Stimulated activated CD8-positive, alpha-beta memory T cell treated with anti-CD3 and anti-CD28 coated beads, Interleukin-7, amount 100 ng/mL, for 1 hour (primary cell): ENCODE measurements at places on chromosomes 2 and 18.

DNA sequence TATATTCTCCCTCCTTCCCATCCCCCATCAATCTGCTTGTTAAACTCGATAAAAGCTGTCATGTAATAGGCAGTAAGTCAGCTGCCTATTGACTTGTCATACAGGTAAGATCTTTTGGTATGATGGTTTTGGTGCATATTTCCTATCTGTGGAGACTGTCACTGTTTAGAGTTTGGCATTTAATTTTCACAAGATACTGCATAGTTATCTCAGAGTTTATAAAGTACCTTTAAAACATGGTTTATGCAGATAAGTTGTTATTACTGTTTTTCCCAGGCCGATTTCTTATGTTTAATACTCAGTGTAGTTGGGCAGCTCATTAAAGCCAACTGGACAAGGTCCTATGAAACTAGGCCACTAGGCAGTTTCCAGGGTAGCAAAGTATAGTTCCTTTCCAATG, 222.1 kb downstream of the GALNT13 start:
- DNase-seq = no peak

DNA sequence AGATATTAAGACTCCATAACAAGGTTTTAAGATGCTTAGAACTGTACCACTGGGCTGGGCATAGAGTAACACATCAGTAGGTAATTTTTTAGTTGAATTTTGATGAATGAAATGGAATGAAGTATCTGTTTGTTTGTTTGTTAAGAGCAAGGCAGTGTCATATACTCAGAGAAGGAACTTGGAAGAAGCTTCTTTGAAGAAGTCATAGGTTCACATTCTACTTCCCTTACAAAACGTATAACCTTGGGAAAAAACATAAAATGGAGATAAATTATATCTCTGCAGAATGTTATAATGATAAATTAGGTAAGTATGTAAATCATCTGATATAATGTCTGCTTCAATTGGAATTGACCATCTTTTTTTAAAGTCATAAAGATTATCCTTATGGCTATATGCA, 122.1 kb upstream of the SLC39A10 start:
- no peak for DNase-seq

- DNase-seq = no peak
Observed at GRCh38 chr2:237222178-237222577, 136.5 kb downstream of the COPS8 start.

GRCh38 chr2:15127876-15128275, 433.3 kb downstream of the NBAS start:
- no peak for DNase-seq

DNA sequence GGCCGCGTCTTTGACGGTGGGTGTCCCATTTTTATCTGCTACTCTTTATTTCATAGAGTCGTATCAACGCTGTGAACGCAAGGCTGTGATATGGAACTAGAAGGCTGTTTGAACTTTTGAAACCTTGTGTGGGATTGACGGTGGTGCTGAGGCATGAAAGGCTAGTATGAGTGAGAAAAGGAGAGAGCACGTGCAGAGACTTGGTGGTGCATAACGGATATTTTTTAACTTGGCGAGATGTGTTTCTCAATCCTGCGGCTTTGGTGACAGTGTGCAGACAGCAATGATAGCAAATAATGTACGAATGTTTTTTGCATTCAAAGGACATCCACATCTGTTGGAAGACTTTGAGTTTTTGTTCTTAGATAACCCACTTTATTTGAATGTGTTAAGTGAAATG, 6.2 kb downstream of the HES6 start:
- no peak for DNase-seq

DNA sequence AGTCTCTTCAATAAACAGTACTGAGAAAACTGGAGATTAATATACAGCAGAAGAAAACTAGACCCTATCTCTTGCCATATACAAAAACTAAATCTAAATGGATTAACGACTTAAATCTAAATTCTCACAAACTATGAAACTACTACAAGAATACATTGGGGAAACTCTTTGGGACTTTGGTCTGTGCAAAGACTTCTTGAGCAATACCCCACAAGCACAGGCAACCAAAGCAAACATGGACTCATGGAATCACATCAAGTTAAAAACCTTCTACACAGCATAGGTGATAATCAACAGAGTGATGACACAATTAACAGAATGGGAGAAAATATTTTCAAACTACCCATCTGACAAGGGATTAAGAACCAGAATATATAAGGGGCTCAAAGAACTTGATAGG, 848.2 kb upstream of the NRXN1 start:
- no peak for DNase-seq

DNA sequence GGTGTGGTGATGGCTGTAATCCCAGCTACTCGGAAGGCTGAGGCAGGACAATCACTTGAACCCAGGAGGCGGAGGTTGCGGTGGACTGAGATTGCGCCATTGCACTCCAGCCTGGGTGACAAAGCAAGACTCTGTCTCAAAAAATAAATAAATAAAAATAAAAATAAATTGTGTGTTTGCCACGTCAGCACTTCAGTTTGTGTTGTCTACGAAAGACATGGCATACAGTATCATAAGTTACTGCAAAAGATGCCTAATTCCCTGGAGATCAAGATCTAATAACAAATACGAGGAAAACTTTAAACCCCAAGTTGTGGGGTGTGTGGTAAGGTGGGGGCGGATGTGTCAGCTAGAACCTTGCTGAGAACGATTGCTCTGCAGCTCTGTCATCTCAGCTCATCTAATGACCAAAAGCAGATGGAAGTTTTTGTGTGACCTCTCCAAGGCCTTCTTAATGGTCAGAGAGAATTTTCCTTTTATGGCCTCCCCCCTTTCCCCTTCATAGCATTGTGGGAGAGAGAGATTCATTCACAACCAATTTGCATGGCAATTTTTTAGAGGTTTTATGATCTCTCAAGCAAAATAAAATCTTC, 11.3 kb downstream of the NPAS2 start:
- no peak for DNase-seq

GRCh38 chr2:86016581-86016980, 89.1 kb downstream of the POLR1A start:
- no peak for DNase-seq

DNA sequence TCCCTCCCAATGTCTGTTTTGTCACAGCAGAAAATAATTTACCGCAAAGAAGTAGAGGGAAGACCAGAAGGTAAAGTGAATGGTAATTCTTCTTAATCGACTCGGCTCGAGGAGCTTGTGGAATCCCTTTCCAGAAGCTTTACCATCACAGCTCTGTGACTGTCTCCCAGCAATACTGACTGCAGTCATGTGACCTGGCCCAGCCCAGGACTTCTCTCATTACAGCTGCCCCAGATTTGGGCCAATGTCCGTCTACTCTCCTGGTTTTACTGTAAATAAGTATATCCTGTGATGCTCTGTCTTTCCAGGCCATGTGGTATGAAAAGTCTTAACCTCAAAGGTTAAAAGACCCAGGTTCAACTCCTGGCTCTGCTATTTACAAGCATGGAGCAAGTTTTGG, 18.9 kb upstream of the ELOA2 start:
- DNase-seq = no peak

DNA sequence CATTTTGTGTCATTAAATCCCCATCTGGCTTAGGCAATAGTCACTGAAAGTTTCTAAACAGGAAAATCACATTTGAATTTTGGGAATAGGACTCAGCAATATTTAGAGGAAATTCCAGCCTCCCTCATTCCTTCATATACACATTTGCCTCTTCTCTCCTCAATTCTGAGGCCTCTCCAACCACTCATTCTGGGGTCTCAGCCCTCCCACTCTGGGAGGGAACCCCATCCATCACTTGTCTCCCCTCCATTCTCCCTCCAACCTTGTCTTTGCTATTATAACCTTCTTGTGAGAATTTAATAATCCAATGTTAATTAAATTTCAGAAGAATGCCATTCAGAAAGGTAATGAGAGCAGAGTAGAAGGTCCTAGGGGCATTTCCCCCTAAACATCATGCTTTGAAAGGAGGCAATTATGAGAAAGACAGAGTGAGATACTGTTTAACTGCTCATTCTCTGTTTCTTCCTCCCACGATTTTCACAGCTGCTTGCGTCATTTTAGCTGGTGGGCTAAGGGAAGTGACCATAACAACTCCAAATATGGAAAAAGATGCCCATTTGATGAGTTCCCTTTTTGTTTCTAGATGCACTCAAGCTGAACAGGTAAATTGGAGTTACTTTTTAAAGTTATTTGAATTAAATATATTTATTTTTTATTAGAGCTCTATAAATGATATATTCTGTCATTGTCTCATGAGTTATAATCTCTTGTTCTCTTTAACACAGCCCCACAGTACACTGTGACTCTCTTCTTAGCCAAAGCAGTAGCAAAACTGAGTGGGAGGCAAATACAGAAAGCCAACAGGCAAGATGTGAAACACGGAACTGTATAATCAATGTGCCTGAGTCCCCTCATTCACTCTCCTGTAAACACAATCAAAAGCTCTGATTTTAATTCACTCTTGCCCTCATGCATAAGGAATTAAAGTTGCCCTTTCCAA, 135.1 kb downstream of the DLGAP1 start:
- DNase-seq = no peak

DNA sequence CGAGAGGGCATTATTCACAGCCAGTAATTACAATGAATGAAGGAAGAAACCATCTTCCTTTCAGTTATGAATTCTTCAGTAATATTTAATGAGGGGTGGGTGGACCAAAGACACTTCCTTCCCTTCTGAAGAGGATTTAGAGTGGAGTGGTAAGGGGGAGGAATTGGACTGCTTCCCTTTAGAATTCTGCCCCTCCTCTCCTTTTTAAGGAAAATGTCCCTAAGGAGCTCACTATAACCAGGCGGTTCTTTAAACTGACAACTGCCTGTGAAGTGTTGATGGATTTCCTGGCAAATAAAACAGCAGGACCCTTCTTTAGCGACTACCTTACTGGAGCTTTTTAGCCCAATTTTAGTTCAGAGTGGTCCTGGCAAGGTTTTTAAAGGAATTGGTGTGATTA, 86.4 kb downstream of the LIMS1 start:
- no peak for DNase-seq

- DNase-seq = no peak
Observed at GRCh38 chr2:109497463-109497862, 116.3 kb downstream of the SEPTIN10 start.

- DNase-seq = no peak
Observed at GRCh38 chr2:96413323-96413722, 77.8 kb downstream of the NCAPH start.

DNA sequence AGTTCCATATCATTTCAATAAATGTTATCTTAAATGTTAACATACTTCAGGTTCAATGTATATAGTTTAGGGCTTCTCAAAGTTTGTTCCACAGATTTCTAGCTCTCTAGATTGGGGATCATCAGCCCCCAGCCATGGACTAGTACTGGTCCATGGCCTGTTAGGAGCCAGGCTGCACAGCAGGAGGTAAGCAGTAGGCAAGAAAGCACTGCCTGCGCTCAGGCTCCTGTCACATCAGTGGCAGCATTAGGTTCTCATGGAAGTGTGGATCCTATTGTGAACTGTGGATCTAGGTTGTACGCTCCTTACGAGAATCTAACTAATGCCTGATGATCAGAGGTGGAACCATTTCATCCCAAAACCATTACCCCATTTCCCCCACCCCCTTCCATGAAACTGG, 531.1 kb downstream of the PARD3B start:
- DNase-seq = no peak

DNA sequence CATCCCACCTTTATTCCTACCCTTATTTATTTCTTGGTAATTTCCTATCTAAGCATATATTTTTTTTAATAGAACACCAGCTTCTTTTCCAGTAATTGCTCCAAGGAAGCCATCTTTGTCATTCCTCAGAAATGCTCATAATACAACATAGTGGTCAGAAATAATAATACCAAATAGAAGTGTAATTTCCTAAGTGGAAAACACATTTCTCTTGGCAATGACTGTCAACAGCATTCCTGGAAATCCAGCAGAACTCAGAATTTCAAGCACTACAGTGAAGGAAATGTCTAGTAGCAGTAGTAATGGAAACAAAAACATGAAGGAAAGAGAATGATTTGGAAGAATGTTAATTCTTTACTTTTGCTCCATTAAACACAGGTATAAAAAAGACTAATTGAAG, 56.6 kb downstream of the GDF7 start:
- DNase-seq = no peak

GRCh38 chr2:229270551-229271410, at the start of gene PID1:
Gene PID1 (minus strand): TSS chr2:229271287. CDS start chr2:229271043, 244 bp downstream.
- DNase-seq = no peak

DNA sequence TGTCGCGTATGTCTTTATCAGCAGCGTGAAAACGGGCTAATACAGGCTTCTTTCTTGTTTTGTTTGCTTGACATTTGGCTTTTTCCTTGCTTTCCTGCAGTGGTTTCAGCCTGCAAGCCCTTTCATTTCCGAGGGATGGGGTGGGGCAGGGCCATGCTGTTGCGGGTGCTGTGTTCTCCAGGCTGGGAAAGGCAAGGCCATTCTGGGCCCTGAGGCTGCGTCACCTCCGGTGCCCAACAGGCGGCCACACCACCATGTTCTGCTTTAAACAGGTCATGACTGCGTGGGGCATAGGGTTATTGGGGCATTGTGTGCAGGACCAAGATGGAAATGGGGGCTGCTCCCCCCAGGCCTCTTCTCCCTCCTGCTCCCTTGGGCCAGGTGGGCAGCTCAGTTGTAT, 38.6 kb upstream of the PLB1 start:
- DNase-seq = no peak

- no peak for DNase-seq
Observed at GRCh38 chr18:21997207-21998143, 171.9 kb upstream of the GATA6 start.

GRCh38 chr18:72283148-72283925, 260.8 kb downstream of the CBLN2 start:
- no peak for DNase-seq

DNA sequence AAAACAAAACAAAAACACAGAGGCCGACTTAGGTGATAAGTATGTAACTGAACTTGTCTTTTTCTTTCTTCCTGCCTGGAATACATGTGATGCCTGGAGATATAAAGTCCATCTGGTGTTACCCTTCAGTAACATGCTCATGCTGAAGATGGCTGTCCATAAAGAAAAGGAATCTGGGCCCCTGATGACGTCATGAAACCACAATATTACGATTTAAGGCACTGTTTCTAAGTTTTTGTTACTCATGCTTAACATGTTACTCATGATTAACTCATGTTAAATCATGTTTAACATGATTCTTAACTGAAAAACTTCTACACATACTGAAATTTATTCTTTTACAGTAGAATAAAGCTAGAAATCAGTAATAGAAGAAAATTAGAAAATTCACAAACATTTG, 49.0 kb downstream of the STRADB start:
- no peak for DNase-seq

- no peak for DNase-seq
Observed at GRCh38 chr2:171551836-171552235, 29.6 kb downstream of the CYBRD1 start.

- DNase-seq = no peak
Observed at GRCh38 chr2:49426996-49427395, 272.7 kb upstream of the FSHR start.

GRCh38 chr18:9673296-9674251, 34.5 kb upstream of the RAB31 start:
- DNase-seq = no peak
